ENCODE measurements at places on chromosomes 4 and X.

DNA sequence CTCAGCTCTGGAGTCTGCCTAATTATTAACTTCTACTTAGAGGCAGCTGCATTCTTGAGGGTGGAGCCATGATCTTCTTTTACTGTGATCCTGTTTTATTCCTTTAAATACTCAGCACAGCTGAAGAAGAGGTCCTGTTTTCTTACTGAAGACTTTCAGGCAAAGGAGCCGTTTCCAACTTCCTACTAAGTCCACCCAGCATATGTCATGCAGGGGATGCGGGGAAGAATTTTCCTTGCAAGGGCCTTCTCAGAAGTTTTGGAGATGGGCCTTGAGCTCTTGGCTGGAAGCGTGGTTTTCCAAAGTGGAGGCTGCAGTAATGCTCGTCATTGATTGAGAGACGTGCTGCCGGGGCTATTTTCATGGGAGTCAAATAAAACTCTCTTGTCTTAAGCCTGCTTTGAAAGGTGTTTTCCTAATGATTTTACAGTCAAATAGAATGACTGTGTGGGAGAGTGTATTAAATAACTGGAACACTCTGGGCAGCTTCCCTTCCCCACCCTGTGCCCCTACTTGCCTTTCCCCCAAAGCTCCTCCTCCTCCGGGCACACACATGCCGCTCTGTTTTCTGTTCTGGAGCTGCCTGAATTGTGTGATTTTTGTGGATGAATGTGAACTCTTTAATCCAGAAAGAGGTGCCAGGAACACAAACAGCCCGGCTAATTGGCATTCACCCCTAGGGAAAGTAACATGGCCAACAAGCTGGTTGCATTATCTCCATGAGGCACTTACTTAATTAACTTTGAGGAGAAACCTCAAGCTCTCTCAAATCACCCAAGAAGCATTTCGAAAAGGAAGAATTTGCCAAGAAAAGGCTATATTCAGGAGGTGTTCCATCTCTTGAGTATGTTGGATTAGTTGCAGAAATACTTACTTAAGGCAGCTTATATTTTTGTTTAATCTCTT is 28.1 kb downstream of the FGF2 start:
- DNase-seq = no peak

DNA sequence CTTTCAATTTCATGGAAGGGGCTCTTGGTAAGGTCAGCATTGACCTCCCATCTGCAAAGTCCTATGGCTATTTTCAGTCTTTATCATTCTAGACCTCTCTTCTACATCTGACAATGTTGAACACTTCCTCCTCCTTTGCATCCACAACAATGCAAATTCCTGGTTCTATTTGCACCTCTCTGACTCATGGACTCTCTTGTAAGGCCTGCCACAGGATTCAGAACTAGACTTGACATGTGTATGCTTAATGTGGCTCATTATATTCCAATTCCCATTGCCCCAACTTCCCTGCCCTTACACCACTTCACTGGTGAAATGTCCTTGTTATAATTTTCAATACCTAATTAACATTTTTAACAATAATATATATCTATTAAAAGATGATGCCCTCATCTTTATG is 314.3 kb upstream of the FGF13 start:
- no peak for DNase-seq

DNA sequence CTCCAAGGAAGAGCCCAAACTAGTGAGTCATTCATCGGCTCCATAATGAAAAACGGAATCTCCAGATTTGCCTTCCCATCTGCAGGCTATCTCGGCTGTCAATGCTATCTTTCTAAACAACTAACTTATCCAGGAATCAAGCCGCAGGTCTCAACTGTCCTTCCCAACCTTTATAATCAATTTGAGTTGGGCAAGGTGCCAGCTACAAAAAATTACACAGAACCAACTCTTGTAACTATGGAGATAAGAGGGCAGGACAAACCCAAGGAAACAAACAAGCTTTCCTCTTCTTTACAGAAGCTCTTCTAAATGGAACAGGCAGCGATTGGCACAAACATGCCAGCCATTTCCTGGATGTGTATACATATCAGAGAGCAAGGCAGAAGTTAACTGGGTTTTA is 61.2 kb upstream of the RAI2 start:
- DNase-seq = no peak

DNA sequence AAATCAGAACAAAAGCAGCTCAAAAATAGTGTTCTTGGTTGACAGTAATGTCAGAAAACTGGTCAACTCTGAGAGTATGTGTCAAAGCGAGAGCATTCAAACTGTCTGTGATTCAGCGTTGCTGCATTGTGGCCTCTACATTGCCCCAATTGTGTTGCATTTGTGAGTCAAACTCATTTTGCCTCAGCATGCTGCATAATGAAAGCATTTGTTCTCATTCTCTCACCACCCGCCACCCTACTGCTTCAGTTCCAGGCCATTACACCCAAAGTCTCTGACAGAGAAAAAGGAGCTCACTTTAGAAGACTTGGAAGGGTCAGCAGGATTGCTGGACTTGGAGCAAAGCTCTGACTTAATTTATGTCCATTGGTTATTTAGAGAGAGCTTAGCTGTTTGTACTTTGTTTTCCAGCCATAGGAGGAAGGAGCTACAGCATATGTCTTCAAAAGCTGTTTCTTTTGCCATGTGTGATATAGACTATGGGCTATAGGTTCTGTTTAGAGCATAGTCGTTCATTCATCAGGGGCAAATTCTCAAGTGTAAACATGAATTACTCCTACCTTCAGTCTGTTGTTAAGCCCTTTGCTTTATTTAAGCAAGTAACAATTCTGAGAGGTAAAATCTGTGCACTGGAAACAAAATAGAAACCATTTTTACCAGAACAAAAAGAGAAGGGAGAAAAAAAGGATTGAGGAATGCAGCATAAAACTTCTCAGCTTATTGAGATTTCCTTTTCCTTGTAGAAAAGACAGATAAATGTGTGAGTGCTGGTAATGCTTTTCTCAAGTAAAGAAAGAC is 153.4 kb upstream of the ANK2 start:
- DNase-seq = no peak

GRCh38 chrX:29024871-29025270 is 437.6 kb downstream of the IL1RAPL1 start:
- DNase-seq = no peak

- no peak for DNase-seq
Observed at GRCh38 chr4:130064471-130064870, 968.5 kb downstream of the C4orf33 start.

DNA sequence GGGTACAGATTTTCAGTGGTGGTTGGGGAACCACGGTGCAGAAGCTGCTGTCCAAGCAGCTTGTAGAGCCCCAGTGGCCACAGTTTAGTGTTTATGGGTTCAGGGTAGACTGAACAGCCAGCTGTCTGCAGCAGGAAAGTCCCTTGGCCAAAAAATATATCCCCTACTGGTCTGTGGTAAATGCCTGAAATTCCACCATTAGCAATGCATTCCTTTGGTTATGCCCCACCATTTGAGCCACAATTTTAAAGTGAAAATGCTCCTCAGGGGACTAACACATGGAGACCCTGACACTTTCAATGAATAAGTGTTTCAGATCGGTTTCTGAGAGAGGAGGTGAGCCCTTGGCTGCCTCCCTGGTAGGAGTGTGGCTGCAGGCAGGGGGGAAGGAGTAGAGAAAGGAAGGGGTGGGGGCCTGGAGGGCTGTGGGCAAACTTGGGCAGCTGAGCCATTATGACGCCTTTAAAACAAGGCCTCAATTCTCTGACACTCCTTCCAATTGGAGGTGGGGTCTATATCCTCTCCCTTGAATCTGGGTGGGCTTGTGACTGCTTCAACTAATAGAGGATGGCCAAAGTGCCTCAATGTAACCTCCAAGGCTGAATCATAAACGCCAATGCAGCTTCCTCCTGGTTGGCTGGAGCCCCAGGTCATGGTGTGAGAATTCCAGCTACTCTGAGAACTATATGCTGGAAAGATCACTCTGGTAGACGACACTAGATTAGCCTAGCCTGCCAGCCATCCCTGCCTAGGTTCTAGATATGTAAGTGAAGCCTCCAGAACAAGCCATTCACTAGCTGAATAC is 75.8 kb upstream of the ATP6AP2 start:
- DNase-seq = no peak

DNA sequence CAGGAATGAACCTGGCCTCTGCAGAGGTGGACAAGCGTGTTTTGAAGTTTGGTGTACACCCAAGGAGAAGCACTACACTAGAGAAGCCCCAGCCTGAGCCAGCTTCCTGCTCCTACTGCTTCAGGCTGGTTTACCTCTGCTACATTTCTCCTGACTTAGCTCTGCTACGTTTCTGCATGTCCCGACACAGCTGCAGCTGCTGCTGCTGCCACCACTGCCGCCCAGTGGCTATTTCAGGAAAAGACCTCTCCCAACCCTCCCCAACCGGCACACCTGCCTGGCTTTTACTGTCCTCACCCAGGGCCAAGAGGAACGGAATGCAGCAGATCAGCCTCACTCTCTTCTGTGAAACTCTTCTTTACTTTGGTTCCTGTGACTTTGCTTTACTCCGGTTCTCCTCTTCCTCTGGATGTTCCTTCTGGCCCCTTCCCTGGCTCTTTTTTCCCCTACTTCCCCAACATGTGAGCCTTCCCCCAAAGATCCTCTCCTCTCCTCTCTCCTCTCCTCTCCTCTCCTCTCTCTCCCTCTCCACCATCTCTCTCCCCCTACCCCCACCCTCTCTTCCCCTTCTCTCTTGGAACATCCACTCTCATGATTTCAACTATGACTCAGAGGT is 3.1 kb upstream of the P2RY4 start:
- no peak for DNase-seq

GRCh38 chrX:42087960-42088359 is 164.6 kb upstream of the CASK start:
- DNase-seq = no peak

GRCh38 chr4:57151481-57151880 is 41.3 kb upstream of the IGFBP7 start:
- no peak for DNase-seq

Measured in activated T-cell treated with anti-CD3 and anti-CD28 coated beads for 4 hours (primary cell).